Prostate gland (tissue), 2 donors: ENCODE measurements at places on chromosomes 4 and X. TPM values are rescaled to one million over a fixed set of nuclear protein-coding genes. Genes with fewer than 3 reads are reported as not detected.

GRCh38 chr4:169090484-169091215, 80.6 kb upstream of the CBR4 start:
- H3K4me1 ChIP-seq: peaks cover 5% of the 10 kb centered on the region
- H3K27me3 ChIP-seq: no peaks in the 10 kb centered on the region
- no peak overlapping the region for H3K4me3 ChIP-seq
- DNase-seq: no peak

LIMCH1 gene
- 102 TPM for total RNA-seq

CSAG2 gene
- total RNA-seq: not detected

DNA sequence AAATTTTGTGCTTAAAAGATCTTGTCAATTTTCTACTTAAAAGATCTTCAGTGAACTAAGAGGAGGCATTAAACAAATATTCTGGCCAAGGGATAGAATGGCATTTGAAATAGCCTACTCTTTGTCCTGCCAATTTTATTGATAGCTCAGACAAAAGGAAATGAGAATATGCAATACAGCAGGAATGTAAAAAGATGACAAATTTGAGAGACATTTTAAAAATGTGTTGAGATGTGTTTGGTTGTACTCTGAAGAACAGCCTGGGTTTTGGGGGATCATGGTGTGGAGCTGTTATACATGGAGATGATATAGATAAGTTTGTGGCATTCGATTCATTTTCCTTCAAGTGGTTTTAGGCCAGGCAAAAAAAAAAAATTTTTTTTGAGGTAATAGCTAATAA, 11.6 kb upstream of the MAD2L1 start:
- H3K36me3 ChIP-seq: no peaks in the 10 kb centered on the region
- no peak overlapping the region for H3K4me3 ChIP-seq
- no peak for DNase-seq
